ENCODE measurements at places on chromosomes 2 and 18. TPM values are rescaled to one million over a fixed set of nuclear protein-coding genes. Genes with fewer than 3 reads are reported as not detected.

- H3K27me3 ChIP-seq, result no peaks in the 10 kb centered on the region
- peaks cover 15% of the 10 kb centered on the region for H3K4me1 ChIP-seq
- H3K27ac ChIP-seq, result no peak overlapping the region
- no peak overlapping the region for H3K4me3 ChIP-seq
- H3K36me3 ChIP-seq, result no peaks in the 10 kb centered on the region
- no peak for DNase-seq
Observed at GRCh38 chr2:224970311-224970710, 72.0 kb downstream of the DOCK10 start.

DNA sequence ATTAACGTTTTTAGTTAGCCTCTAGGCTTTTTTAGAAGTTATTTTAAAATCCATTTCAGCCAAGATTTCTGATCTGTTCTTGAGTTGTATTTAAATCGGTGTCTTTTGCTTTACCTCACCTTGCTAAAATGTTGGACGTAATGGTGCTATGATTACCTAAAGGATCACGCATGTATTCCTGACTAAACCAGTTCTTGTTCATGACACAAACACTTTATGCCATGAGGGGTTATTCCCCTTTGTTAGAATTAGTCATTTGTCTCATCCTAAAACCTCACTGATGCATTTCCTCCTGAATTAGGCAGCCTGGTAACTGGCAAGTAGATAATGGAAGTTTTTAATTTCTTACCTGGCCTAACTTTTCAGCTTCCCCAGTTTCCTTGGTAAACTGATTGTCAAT, 185.4 kb upstream of the TANK start:
- no peak for DNase-seq
- H3K27ac ChIP-seq, result no peak overlapping the region
- no peaks in the 10 kb centered on the region for H3K27me3 ChIP-seq
- no peaks in the 10 kb centered on the region for H3K36me3 ChIP-seq
- H3K4me1 ChIP-seq, result no peaks in the 10 kb centered on the region
- no peak overlapping the region for H3K4me3 ChIP-seq

DNA sequence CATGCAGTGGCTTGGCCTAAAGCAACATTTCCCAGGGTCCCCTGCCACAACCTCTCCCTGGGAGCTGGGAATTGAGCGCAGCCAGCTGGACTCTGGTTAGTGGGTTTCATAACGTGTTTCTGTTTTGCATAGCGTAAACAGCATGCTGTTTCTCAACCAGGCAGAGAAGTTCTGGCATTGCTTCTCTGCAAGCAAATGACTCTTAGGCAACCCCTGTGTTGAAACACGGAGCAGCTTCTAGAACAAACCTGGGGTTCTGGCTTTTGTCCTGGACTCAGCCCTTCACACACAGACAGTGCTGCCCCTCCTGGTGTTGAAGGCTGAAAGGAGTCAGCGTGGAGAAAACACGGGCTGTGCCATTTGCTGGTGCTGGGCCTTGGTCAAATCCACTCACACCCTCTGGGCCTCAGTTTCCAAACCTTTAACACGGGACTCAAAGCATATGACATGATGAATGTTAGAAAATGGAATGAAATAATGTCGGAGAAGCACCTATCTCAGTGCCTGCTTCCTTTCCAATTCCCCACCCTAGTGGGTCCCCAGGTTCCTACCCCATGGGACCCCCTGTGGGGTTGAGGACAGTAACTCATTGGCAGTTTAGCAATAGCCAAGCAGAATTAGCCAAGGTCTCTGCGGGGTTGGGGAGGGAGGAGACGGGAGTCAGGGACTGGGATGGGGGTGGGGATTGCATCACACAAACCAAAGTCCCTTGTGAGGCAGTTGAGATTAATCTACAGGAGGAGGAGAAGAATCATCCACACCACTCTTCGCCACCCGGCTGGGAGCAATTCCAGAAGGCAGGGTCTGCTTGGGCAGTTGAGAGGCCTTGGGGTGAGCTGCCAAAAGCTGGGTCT, 30.2 kb upstream of the IL1R2 start:
- H3K36me3 ChIP-seq, result no peaks in the 10 kb centered on the region
- H3K4me1 ChIP-seq, result peaks cover 22% of the 10 kb centered on the region
- no peak overlapping the region for H3K4me3 ChIP-seq
- peak; percentile 84 for DNase-seq
- no peaks in the 10 kb centered on the region for H3K27me3 ChIP-seq

GRCh38 chr2:36459725-36460137, 104.2 kb downstream of the CRIM1 start:
- H3K27ac ChIP-seq, result no peak overlapping the region
- no peak overlapping the region for H3K4me3 ChIP-seq
- H3K4me1 ChIP-seq, result peaks cover 57% of the 10 kb centered on the region

DNA sequence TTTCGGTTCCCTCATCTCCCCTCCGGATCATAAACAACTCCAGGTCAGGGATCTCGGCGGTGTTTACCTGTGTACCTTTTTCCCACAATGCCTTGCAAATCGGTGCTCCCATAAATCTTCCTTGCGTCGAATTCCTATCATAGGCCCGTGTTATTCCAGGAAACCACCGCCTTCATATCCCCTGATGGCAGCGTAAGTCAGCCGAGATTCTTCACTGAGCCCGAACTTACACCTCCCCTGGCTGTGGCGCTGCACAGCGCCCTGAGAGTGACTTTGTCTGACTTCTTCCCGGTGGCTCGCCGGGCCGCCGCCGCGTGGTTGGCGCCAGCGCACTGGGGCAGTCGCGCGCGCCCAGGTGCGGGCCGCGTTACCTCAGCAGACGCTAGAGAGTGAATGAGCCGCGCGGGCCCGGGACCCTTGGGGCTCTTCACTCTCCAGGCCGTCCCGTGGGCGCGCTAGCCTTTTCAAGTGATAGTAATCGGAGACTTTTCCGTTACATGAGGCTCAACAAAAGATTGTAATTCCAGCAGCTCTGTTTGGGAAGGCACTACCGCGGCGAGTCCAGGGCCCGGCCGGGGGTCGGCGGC, 101.6 kb downstream of the SPTBN1 start:
- peak overlapping the region; percentile 58 for H3K4me3 ChIP-seq
- peak; percentile 75 for DNase-seq
- no peaks in the 10 kb centered on the region for H3K36me3 ChIP-seq
- H3K4me1 ChIP-seq, result peaks cover 45% of the 10 kb centered on the region

DNA sequence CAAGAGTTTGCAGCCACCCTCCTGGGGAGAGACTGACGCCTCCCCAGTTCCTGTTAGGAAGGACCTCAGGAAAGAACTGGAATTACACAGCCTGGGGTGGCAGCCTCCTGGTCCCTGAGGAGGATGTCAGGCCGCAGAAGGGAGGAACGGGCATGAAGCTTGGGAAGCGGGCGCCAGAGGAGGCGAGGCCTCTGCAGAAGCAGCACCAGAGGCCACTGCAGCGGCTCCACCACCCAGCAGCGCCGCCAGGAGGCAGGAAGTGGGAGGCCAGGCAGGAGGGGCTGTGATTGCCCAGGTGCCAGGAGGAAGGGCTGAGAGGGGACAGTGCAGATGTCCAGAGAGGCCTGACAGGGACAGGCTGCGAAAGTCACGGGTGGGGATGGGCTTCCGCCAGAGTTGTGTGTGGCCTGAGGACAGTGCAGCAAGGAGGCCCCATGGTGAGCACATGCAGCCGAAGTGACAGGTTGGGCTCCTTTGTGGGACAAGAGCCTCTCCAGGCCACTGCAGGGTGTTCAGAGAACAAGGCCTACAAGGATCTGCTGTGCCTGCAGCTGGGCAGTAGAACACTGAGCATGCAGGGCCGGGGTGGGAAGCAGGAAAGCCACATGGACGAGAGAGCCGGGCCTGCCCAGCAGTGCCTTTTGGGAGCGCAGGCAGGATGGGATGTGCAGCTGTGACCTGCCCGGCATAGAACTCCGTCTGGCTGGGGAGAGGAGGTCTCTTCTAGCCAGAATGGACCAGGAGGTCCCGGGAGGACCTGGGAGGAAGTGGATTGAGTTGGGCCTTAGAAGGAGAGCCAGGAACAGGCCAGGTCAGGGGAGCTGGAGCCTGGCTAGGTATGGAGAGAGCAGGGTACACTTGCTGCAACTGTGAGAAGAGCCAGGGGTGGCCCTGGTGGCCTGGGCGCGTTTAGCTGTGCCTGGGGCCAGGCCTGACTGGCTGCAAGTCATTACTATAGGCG, 39.1 kb upstream of the ALPP start:
- peaks cover 25% of the 10 kb centered on the region for H3K36me3 ChIP-seq
- no peak for DNase-seq
- H3K4me1 ChIP-seq, result no peaks in the 10 kb centered on the region
- no peaks in the 10 kb centered on the region for H3K27me3 ChIP-seq

- DNase-seq, result no peak
- H3K4me3 ChIP-seq, result no peak overlapping the region
- no peak overlapping the region for H3K27ac ChIP-seq
- H3K4me1 ChIP-seq, result peaks cover 42% of the 10 kb centered on the region
- H3K27me3 ChIP-seq, result no peaks in the 10 kb centered on the region
Observed at GRCh38 chr18:76422838-76423237, 72.2 kb downstream of the ZNF516 start.

DNA sequence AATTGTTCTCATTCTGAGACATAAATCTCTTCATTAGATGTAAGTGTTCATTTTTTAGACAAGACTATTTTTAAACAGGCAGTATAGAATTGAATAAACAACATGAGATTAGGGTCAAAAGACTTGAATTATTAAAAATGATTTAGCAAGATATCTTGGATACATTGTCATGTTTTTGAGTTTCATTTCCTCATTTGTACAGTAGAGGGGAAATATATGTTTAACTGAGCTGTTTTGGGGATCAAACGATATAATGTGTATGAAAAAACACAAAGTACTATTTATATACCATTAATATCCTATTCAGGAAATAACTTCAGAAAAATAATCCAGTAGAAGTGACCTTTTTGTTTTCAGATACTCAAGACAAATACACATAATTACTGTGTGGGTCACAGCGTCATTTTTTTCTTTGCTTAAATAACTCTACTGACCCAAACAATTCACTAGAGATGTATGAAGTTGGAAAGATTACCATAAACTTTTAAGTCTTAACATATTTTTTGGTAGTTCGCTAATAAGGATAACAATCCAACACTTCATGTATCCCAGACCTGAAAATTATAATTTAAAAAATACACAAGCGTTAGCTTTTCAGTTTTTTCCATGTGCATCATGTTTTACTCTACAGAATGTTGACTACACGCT, 896 bp upstream of the ASXL3 start:
- no peaks in the 10 kb centered on the region for H3K36me3 ChIP-seq
- H3K27ac ChIP-seq, result peak overlapping the region; percentile 94
- peaks cover 13% of the 10 kb centered on the region for H3K27me3 ChIP-seq
- no peak for DNase-seq
- no peaks in the 10 kb centered on the region for H3K4me1 ChIP-seq

GRCh38 chr18:13553449-13553848, 172.9 kb downstream of the FAM210A start:
- H3K27ac ChIP-seq, result no peak overlapping the region
- H3K4me3 ChIP-seq, result no peak overlapping the region
- H3K4me1 ChIP-seq, result peaks cover 35% of the 10 kb centered on the region
- no peak for DNase-seq
- no peaks in the 10 kb centered on the region for H3K36me3 ChIP-seq

- H3K4me3 ChIP-seq, result no peak overlapping the region
- DNase-seq, result no peak
- no peaks in the 10 kb centered on the region for H3K27me3 ChIP-seq
- H3K4me1 ChIP-seq, result no peaks in the 10 kb centered on the region
- H3K27ac ChIP-seq, result no peak overlapping the region
Observed at GRCh38 chr2:178514664-178515063, 34.4 kb downstream of the PLEKHA3 start.

DNA sequence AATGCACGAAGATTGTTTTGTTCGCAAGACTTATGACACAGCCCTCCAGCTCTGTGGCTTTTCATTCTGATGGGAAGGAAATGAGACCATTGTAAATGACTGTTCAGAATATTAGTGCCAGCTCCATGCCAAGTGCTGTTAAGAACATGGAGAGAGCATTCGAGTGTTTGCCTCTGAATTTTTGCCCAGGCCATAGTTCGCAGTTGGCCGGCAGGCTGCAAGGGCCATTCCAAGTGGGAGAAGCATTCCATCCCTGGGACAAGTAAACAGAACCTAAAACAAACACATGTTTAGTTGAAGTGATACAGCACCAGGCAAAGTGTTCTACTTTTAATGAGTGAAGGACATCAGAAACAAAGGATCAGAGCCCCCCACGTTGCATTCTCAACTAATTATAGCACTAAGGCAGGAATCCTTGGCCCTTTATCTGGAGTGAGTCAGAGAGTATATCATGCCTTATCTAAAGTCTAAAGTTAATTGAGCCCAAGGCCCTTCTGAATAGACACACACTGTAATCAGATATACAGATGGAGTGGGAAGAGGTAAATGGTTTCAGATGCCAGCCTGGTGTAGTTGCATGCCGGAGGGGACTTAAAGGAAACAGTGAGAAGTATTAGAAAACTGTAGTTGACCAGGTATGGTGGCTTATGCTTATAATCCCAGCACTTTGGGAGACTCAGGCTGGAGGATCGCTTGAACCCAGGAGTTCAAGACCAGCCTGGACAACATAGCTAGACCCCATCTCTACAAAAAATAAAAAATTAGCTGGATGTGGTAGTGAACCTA, 53.3 kb downstream of the NEDD4L start:
- H3K27me3 ChIP-seq, result no peaks in the 10 kb centered on the region
- no peak overlapping the region for H3K4me3 ChIP-seq
- no peaks in the 10 kb centered on the region for H3K36me3 ChIP-seq
- DNase-seq, result no peak
- peak overlapping the region; percentile 44 for H3K27ac ChIP-seq

- H3K4me3 ChIP-seq, result peak overlapping the region; percentile 24
- peaks cover 30% of the 10 kb centered on the region for H3K4me1 ChIP-seq
- no peaks in the 10 kb centered on the region for H3K36me3 ChIP-seq
- DNase-seq, result peak; percentile 74
- no peaks in the 10 kb centered on the region for H3K27me3 ChIP-seq
- peak overlapping the region; percentile 59 for H3K27ac ChIP-seq
Observed at GRCh38 chr2:102103992-102104871, 38.3 kb upstream of the IL1R1 start.

DNA sequence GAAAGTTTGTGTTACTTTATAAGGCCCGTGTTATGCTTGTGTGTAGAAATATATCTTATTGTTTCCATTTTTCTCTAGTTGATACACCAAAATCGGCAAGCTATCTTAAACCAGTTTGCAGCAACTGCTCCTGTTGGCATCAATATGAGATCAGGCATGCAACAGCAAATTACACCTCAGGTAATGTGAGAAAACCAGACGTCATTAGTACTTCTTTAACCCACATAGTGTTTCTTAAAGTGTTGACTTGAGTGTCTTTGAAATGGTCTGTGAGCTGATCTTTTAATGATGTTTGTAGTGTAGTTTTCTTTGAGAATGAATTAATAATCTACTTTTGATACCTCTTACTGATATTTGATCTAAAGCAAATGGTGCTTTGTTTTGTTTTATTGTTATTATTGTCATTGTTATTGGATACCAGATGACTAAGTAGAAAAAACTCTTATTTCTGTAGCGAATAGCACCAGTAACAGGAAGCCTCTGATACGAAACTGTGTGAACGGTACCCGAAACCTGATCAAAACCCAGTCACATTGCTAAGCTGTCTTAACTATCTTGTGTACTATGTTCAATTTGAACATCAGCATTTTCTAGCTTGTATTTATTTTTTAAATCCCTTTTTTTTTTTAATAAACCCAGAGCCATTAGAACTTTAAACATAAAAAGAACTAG, 53.7 kb downstream of the PTRHD1 start:
- H3K4me1 ChIP-seq, result peaks cover 7% of the 10 kb centered on the region
- no peak for DNase-seq
- no peak overlapping the region for H3K27ac ChIP-seq
- peaks cover 12% of the 10 kb centered on the region for H3K36me3 ChIP-seq
- no peak overlapping the region for H3K4me3 ChIP-seq

Gene GALNT13
- polyA plus RNA-seq, result 0.15 TPM

Gene ATP5F1A
- polyA plus RNA-seq, result 275 TPM

Gene UGT1A3
- polyA plus RNA-seq, result not detected

Gene PNPT1
- 7.4 TPM for polyA plus RNA-seq

Gene MARCHF4
- polyA plus RNA-seq, result 0.50 TPM
